ENCODE measurements at places on chromosomes 5 and 9.

- DNase-seq = no peak
Observed at GRCh38 chr9:130042885-130043653, at the start of gene FNBP1. Gene FNBP1, minus strand, starts transcription at chr9:130043189. Its CDS starts 214 bp downstream, at chr9:130042975.

- DNase-seq = no peak
Observed at GRCh38 chr9:100428871-100429654, 2.1 kb downstream of the MSANTD3 start.

GRCh38 chr9:15213249-15213648, 93.8 kb downstream of the TTC39B start:
- DNase-seq = no peak

GRCh38 chr5:31811210-31811609, 172.3 kb downstream of the PDZD2 start:
- DNase-seq = no peak

DNA sequence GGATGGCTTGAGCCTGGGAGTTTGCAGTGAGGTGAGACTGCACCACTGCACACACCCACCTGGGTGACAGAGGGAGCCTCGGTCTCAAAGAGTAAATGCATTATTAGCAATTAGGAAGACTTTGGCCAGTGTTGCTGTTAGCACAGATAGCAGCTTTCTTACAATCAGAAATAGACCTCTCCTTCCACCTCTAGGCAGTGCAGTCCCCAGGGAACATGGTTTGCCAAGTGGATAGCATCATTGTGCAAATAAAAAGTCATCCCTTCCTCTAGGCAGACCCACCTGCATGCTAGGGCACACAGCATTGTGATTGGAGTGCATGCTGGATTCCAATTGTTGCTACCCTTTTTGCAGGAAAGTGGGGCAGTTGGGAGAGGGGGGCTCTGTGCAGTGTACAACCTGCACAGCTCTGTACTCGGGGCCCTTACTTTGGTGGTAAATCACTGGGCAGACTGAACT, 77.9 kb upstream of the KLF9 start:
- DNase-seq = no peak

DNA sequence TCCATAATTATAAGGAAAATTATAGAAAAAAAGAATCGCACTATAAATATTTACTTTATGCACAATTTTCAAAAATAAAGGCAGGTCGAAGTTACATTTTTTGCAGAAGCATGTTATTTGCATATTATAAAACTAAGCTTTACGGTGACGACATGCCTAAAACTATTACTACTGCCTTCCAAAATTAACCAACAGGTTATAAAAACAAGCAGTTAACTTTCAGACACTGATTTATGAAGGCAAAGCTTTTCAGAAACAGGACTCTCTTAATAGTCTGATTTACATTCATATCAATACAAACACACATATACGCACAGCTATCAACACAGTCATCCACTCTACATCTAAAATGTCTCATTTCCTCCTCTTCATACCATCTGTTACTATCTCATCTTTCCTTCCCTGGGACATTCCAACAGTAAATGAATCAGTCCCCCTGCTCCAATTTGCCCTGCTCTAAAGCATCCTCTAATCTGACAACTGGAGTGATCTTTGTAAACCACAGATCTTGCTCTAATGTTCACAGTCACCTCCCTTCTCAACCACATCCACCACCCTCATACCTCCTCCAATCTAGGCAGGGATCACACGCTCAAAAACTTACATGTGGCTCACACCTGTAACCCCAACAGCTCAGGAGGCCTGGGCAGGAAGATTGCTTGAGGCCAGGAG, 21.6 kb downstream of the FBXW11 start:
- no peak for DNase-seq

All from esophagus squamous epithelium (tissue), 5 donors.